T-helper 22 cell (primary cell): ENCODE measurements at places on chromosomes 5 and 9.

DNA sequence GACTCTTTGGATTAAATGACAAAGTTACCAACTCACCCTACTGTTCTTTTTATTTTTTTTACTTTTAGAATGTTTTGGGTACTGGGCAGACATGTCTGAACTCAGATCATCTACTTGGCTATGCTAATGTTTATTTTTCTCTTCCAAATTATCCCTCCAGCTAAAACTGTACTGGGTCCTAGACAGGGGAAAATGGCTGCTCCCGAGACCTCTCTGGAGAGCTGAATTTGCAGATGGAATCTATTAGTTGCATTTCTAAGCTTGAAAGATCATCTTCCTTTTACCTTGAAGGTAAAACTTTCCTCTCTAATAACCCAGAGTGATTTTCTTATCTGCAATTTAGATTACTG lies 197.5 kb upstream of the SEMA6A start:
- no peak for DNase-seq

GRCh38 chr5:10337986-10338385 lies 15.5 kb upstream of the MARCHF6 start:
- DNase-seq: no peak

GRCh38 chr9:118331622-118332045 lies 627.4 kb downstream of the TLR4 start:
- DNase-seq: no peak

DNA sequence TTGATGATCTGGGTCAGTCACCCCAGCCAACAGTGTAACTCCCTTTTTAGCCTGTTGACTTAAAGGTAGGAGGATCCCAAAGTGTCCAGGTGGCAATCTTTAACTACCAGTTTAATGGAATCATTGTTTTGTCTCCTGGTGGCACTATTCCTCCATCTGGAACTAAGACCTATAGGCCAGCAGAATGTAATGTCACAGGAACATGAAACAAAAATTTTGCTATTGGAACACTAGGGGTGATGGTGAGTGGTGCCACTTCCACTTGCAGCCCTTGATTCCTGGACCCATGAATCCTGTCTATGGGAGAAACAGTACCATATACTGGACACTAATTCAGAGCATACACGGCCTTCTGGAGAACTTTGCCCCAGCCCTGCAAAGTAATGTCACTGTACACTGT lies 219.5 kb upstream of the RASA1 start:
- DNase-seq: no peak

DNA sequence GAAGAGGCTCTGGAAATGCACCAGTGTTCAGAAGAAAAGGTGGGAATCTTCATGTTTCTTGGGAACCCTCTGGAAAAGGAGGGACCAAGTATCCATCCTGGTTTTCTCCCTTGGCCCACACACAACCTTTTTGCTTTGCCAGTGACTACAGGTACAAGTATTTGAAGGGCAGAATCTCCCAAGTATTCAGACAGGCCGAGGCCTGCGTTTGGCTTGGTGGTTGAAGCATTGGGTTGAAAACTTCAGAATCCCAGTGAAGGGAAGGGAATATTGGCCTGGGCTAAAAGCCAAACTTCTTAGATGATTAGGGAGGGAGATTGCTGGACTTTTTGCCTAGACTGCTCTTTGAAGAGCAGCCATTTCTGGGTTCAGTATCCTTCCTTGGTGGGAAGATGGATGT lies 71.9 kb downstream of the UBAP1 start:
- no peak for DNase-seq

DNA sequence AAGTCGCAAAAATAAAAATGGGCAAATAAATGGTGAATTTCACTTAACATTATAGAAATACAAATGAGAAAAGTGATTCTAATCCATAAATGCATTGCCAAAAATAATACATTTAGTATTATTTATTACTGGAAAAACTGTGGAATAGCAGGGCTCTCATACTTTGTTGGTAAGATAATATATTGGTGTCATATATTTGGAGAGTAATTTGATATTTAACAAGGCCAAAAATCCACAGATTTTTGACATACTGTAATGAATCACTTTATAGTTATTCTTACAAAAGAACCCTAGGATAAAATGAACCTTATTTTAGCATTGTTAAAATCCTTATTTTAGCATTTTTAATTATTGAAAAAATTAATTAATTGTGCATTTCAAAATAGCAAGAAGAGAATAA lies 397.2 kb upstream of the DAB2 start:
- no peak for DNase-seq

DNA sequence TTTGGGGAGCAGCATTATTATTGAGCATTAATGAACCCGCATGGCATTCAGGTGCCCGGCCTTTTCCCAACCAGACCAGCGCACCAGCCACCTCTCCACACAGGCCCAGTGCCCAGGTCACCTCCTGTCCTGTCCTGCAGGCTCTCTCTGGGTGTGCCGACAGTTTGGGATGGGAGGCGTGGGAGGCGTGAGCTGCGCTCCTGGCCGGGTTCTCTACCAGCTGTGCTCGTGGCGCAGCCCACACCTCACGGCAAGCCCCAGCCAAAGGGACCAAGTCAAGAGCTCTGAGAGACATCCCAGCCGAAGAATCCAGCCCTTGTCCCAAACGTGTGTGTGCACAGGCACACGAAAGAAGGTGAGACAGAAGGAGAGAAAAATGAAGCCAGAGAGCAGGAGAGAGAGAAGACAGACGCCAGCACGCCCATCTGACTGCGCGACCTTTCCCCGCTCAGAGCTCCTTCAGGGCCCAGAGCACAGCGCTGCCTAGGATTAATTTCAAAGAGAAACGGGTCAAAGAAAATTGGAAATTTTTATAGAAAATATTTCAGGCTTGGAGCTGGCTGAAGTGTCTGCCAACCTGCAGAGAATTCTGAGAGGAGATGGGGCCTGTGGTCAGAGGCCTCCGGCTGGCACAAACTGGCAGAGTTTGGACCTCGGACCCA lies 81.7 kb downstream of the ADAMTS2 start:
- DNase-seq: no peak

- DNase-seq: no peak
These were observed 355.4 kb upstream of the SLC24A2 start for GRCh38 chr9:20144197-20144596.

DNA sequence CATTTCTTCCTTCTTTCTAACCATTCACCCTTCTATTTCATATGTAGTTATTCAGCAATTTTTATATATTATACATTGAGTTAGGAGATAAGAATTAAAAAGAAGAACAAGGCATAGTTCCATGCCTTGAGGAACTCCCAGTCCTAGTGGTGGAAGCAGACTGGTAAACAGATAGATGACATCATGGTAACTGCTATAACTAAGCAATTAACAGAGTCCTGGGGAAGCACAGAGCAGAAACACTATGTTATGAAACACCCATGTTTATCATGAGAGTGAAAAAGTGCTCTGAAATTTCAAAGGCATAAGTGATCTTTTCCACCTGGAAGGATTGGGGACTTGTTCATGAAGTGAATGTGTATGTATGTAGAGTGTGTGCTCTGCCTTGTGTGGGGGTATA lies 14.6 kb downstream of the PAPPA start:
- DNase-seq: no peak

DNA sequence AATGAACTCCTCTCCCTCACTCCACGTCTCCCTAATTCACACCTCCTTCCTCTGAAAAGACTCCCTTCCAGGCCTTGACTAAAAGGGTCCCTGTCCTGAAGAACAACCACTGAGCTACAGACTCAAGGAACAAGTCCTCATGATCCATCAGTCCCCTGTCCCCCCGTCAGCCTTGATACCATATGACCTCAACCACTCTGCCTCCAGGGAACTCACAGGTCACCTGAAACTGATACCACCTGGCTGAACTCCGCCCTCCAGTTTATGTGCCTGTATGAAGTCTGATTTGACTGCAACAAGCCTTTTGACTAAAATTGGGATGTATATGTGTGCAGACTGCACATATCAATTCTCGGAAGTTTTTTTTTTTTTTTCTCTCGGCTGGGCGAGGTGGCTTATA lies 88.7 kb downstream of the UGCG start:
- DNase-seq: no peak

DNA sequence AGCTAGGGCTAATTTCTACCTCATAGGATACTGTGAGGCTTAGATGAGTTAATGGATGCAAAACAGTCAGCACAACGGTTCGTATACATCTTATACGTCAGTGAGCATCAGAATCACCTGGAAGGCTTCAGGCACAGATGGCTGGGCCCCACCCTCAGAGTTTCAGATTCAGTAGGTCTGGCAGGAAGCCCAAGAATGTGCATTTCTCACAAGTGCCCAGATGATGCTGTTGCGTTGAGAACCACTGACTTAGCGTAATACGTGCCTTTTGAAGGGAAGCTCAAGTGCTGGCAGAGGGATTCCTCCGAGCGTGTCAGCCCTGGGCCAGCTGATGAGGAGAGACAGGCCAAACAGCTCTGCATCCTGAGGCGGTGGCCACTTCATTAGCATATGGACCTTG lies 117.1 kb upstream of the WWC1 start:
- no peak for DNase-seq
